ENCODE measurements at places on chromosomes 6 and 20.

- DNase-seq: no peak
Measured at GRCh38 chr6:39280247-39280731, 33.9 kb downstream of the KCNK17 start.

DNA sequence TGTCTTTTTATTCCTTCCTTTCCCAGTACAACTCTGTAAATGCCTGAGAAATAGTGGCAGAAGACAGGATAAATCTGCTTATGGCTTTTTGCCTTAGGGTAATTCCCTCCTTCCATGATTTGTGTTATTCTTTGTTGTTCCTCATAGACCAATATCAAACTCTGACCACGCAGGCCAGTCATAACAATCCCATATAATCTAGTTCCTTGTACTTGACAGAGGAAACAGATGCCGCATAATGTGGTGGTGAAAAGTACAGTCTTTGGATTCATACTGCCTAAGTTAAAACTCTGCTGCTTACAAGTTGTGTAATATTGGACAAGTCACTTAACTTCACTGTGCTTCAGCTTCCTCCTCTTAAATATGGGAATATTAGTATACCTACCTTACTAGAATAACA is 8.2 kb upstream of the BAG2 start:
- no peak for DNase-seq

- no peak for DNase-seq
Measured at GRCh38 chr6:144159223-144159622, 8.9 kb downstream of the STX11 start.

- no peak for DNase-seq
Measured at GRCh38 chr6:111260570-111261298, 173.4 kb downstream of the SLC16A10 start.

- no peak for DNase-seq
Measured at GRCh38 chr6:21749754-21750153, 156.2 kb downstream of the SOX4 start.

- no peak for DNase-seq
Measured at GRCh38 chr6:81722506-81723223, 29.8 kb downstream of the TENT5A start.

DNA sequence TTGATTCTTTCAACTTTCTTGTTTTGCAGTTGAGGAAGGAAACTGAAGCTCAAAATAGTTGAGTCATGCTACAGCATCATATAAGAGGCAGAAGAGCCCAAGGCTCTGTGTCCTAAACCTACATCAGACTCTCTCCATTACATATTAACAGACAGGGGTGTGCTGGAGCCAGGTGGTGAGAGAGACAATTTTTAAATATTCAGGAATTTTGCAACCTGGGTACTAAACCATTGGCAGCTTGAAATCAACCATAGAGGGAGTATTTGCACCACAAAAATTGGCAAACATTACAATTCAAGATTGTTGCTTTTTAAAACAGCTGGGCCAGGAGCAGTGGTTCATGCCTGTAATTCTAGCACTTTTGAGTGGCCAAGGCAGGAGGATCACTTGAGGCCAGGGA is 65.8 kb upstream of the SOX4 start:
- no peak for DNase-seq

DNA sequence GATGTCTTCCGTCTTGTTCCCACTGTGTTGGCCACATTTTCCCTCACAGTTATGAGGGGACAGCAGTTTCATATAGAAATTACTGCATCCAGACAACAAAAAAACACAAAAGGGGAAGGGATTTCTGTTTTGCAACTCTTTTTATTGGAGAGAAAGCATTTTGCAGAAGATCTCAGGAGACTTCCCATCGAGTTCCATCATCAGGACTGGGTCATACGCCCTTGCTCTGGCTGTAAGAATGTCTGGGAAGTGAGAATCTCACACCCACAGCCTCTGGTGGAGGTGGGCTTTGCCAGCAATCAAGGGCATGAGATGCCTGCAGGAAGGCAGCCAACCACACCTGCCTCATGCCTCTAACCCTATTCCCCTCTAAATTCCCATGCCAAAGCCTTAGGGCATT is 5.8 kb upstream of the IGF2R start:
- no peak for DNase-seq

DNA sequence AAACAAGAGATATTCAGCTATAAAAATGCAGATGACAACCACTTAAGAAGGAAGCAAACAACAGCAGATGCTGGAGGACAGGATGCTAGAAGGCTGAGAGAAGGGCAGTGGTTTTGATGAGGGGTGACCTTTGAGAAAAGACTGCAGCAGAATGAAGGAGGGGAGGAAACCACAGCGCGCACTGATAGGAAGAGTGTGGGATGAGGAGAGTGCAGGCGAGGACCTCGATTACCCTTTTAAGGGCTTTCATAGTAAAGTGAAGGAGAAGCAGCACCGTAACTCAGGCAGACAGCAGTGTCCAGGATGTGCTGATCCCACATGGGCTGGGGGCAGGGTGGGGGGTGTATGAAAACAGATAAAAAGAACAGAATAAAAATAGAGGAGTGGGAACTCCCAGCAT is 19.2 kb downstream of the ZBTB2 start:
- no peak for DNase-seq

DNA sequence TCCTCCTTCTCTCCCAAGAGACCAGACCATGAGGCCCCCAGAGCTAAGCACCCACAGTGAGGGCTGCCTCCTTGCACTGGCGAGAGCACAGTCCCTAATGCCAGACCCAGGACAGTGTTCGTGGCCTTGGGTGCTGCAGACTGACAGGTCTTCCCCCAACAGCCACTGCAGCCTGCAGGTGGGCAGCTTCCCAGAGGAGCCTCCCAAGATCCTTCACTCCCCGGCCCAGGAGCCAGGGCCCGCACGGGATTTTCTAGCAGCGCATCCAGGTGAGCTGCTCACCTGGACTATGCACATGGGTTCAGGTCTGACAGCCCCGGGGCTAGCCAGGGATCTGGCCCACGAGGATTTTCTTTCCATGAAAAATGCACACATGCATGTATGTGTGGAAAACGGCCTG is 41.7 kb downstream of the SUMO4 start:
- DNase-seq: no peak

DNA sequence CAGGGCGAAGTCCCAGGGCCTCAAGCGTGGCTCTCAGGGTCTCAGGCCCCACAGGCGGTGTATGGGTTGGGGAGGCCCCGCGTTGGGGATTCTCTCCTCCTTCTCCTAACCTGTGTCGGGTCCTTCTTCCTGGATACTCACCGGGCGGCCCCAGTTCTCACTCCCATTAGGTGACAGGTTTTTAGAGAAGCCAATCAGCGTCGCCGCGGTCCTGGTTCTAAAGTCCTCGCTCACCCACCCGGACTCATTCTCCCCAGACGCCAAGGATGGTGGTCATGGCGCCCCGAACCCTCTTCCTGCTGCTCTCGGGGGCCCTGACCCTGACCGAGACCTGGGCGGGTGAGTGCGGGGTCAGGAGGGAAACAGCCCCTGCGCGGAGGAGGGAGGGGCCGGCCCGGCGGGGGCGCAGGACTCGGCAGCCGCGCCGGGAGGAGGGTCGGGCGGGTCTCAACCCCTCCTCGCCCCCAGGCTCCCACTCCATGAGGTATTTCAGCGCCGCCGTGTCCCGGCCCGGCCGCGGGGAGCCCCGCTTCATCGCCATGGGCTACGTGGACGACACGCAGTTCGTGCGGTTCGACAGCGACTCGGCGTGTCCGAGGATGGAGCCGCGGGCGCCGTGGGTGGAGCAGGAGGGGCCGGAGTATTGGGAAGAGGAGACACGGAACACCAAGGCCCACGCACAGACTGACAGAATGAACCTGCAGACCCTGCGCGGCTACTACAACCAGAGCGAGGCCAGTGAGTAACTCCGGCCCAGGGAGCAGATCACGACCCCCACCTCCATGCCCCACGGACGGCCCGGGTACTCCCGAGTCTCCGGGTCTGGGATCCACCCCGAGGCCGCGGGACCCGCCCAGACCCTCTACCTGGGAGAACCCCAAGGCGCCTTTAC is at the start of gene HLA-G:
TSS of gene HLA-G (plus strand) at position 247 of the 892 bp plus-strand sequence. CDS start at position 267, 20 bp downstream.
- no peak for DNase-seq

- DNase-seq: peak; percentile 59
Measured at GRCh38 chr6:79570129-79571029, 33.1 kb upstream of the LCA5 start.

- no peak for DNase-seq
Measured at GRCh38 chr20:57711311-57711712, 1.5 kb upstream of the PMEPA1 start.

DNA sequence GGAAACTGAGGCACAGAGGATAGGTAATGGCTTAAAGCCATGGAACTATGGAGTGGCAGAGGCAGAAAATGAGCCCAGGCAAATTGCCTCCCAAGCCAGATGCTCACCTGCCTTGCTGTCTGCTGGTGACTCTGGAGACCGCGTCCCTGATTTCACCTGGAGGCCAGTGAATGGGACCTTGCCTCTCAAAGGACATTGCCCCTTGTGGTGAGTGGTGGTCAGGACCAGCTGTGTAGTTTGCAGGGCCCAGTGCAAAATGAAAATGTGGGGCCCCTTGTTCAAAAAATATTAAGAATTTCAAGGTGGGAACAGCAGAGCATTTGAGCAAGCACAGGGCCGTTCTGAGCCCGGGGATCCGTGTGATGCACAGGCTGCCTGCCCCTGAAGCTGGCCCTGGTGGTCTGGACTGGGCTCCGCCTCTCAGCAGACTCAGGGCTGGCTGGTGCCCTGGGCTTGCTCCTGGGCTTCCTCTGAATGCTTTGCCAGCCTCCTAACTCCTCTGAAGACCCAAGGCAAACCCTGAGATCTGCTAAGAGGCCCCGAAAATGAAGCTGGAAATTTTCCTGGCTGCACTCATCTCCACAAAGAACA is 19.8 kb upstream of the KCNG1 start:
- no peak for DNase-seq

GRCh38 chr6:39074486-39074885 is 25.9 kb downstream of the GLP1R start:
- no peak for DNase-seq

DNA sequence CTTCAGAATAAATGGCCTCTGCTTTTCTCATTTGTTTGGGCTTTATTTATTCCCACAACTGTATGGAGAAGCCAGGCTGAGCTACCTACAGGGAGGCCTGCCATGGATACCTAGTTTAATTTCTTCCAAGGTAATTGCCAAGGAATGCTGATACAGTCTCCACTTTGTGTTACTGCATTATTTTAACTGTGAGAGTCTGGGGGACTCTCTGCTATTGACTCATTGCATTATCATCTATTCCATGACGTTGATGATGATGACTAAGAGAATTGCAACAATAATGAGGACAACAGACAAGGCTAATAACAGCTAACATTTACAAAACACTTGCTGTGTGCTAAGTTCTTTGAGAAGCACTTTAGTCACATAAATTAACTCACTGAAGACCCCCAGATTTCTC is 88.3 kb upstream of the COL21A1 start:
- DNase-seq: no peak

DNA sequence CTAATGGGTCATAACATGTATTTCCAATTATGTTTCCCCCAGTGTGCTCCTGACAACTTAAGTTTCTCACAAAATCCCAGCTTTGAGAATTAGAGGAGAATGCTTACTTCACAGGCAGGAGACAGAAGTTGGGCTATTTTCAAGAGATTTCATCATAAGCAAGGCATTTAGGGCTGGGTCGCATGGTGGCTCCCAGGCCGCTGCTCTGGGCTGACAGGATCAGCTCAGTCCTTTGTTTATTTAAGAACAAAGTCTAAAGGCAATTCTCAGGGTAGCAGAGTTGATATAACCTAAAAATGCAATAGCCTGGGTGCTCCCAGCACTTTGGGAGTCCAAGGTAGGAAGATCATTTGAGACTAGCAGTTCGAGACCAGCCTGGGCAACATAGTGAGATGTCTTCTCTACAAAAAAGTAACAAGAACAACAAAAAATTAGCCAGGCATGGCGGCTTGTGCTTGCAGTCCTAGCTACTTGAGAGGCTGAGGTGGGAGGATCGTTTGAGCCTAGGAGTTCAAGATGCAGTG is 10.9 kb downstream of the FOXQ1 start:
- no peak for DNase-seq

DNA sequence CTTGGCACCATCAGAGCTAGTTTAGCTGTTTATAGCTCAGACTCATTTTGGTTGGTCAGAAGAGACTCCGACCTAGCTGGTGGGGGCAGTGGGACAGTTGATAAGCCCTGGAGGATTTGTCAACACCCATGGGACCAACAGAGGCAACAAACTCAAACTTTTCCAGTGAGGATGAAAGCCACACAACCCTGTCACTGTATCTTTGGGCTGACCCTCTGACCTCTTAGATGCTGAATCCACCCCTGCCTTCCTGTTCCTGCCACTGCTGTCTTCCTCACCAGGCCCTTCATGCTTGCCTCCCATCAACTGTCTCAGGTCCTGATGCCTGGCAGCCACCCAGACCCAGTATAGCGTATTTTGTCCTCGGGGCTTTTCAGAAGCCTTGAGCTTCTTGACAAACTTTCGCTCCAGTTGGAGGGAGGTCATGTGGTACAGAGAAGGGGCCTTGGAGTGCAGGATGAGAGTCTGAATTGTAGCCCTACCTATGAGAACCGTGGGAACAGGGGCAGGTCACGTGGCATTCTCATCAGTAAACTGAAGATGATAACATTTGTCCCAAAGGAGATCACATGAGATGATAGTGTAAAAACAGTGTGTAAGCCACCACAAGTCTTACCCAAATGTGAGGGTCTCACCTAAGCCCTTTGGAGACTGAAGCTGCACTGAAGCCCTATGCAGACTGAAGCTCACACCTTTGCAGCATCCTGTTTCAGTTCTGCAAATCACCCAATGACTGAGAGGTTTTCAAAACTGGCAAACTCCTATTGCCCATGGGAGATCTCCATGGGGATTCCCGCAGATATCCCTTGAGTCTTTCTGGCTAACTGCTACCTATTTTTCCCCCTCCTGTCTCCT is 72.0 kb upstream of the F13A1 start:
- no peak for DNase-seq

GRCh38 chr6:139515511-139515910 is 141.1 kb upstream of the CITED2 start:
- DNase-seq: no peak

DNA sequence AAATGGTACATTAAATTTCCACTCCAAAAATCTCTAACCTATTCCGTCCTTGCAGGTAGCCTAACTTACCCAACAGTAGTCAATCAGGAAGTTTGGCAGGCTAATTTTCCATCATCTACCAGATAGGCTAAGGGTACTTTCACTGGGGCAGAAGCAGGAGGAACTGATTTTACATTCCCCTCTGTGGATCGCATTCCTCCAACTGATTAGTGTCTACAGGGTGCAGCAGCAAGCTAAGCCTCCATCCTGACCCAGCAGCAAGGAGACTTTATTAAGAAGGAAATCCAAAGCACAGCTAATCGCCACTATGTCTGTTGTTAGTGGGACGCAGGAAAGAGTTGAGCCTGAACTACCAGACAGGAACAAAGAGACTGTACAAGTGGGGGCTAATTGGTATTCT is 143.2 kb upstream of the RUNX2 start:
- no peak for DNase-seq

- DNase-seq: no peak
Measured at GRCh38 chr6:30880698-30881252, 3.5 kb upstream of the DDR1 start.

- DNase-seq: no peak
Measured at GRCh38 chr6:89471287-89471867, 38.4 kb downstream of the ANKRD6 start.

GRCh38 chr20:46893051-46893450 is 1.6 kb upstream of the EYA2 start:
- DNase-seq: no peak

Measured in progenitor cell of endocrine pancreas (in vitro differentiated cells).